ENCODE measurements at places on chromosomes 7 and 10.
A peak's percentile ranks its signal among the peaks of the same experiment; 100 is the strongest.

DNA sequence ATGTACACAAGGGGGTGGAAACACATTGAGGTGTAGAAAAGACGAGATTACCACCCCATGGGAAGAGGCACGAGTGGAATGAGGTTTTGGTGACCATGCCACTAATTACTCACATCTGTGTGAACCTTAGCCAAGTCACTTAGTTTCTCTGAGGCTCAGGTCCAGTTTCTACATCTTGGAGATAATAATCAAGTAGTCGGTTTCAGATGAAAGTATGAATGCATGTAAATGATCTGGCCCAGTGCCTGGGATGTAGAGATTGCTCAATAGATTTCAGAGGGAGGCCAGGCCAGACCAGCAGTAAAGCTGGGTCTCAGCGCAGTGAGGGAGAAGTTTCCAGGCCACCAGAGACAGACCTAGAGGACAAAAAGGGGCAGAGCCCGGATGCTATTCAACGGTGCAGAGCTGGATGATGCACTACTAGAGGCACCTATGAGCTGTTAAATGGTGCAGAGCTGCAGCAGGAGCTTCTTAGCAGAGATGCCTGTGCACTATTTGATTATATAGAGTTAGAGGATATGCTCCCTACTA is 725.1 kb downstream of the GRID1 start:
- DNase-seq, result no peak

GRCh38 chr10:44873160-44873559 is 38.0 kb upstream of the TMEM72 start:
- DNase-seq, result no peak

DNA sequence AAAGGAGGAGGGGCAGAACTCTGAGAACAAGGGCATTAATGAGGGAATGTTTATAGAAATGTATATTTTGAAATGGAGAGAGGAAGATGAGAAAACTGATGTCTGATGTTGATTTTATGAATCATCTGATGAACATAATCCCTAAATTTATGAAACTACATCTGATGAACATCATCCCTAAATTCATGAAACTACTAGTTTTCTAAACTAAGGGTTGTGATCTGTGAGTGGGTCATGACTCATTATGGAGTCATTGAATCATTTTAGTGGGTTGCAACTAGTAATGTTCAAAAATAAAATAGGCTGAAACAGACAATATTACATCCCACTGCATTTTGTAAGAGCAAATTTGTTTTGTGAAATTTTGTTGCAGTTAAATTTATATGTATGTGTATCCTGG is 442.6 kb upstream of the TEX47 start:
- no peak for DNase-seq

GRCh38 chr7:101395376-101395775 is 32.7 kb downstream of the COL26A1 start:
- DNase-seq, result no peak

- no peak for DNase-seq
Observed at GRCh38 chr10:28533186-28533564, 257 bp downstream of the WAC start.

DNA sequence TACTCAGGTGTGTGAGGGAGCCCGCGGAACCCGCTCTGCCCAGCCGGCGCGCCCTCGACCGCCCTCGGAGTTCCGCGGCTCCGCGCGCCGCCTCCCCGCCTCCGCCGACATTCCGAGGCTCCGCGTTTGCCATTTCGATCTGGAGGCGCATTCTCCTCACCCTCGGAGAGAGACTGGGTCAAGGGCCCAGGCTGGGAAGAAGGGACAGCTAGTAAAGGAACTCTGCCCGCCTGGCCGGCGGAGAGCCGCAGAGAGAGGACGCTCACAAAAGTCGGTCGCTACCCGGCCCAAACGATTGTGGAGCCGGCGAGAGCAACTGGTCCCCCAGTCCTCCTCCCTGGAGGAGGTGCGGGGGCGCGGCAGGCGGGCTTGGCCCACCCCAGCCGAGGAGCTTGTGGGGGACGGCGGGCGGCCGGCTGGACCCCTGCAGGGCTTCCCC is 74.5 kb upstream of the LEP start:
- DNase-seq, result no peak

DNA sequence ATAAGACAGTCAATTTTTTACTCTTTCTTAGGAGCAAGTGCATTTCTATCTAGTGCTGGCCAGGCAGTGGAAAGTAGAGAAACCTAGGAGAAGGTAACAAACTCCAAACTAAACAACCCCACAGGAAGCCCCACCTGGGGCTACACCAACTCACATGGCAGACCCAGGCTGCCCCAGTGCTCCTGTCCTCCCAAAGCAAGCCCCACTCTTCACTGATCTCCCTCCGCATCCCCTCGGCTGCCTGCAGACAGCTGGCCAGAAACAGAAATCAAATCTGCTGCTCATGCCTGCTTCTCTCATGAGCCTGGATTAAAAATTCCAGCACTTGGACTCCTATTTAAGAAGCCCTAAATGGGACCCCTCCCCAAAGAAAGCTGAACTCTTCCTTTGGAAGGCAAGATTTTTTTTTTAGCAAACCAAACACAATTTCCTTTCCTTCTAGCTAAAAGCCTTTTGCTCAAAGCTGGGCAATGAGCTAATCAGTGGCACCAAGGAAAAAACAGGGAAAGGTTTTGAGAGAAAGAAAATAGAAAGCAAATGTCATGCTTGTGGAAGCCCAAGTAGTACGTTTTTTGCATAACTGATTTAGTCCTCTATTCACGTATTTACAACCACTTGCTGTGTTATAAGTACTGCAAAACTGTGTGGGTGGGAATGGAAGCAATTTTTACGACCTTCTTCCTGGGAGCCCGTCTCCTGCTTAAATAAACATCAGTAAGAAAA is 10.8 kb downstream of the PDE1C start:
- DNase-seq, result no peak

DNA sequence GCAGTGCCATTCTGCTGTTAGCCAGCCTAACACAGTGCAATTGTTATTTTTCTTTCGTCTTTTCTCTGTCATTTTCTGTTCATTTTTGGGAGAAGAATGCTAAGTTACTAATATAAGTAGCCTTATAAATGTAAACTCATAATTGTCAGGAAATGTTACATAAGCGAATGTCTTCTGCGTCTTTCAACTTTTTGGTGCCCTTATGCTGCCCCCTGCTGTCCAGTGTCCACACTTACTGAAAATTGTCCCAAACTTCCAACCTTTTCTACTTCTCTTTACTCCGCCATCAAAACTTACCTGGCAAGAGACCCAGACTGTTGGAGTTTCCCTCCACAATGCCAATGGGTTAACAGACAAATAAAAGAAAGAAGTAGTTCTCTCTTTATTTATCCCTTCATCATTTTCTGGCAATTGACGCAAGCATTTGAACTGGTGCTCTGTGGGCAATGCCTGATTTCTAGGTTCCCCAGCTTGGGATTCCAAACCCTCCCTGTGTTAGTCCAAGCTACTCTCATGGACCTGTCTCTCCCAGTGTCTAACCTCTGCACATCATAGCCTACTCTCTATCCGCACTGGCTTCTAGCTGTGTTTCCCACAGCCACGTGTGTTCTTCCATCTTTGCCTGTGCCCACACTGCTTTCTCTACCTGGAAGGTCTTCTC is 21.0 kb upstream of the EPC1 start:
- DNase-seq, result peak; percentile 74

DNA sequence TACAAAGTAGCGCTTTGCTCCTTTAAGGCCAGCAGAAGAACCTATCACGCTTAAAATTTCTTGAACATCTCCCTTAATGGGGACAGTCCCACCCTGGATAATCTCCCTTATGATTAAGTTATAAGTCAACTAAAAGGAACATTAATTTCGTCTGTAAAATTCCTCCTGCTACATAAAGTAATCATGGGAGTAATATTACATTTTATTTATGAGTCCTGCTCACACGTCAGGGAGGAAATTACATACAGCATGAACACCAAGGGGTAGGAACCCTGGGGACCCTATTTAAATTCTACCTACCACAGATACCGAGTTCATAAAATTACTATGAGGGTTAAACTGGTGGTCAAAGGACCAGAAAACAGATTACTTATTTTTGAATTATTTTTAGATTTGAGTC is 926.6 kb upstream of the MBL2 start:
- DNase-seq, result no peak

DNA sequence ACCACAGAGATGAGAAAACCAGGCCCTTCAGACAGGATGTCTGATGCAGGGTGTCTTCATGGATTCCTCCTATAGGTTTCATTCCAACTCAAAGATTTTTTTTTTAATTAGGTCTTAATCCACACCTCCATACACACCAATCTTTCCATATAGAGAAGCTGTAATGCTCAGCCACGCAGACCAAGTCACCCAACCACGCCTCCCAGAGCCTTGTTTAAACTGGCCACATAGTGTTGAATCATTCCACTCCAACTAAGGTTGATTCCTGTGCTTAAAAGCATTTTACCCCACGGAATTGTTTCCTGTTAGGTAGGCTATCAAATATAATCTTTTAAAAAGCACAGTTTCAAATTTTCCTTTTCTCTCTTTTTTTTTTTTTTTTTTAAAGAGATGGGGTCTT is 153.6 kb downstream of the TYW1B start:
- DNase-seq, result no peak

- DNase-seq, result no peak
Observed at GRCh38 chr10:75894761-75895160, 463.3 kb downstream of the LRMDA start.

GRCh38 chr10:99965700-99966099 is 44.0 kb downstream of the DNMBP start:
- DNase-seq, result no peak

- no peak for DNase-seq
Observed at GRCh38 chr7:148727501-148728278, 29.0 kb downstream of the CUL1 start.

- no peak for DNase-seq
Observed at GRCh38 chr7:27224983-27225934, 17.3 kb upstream of the EVX1 start.

DNA sequence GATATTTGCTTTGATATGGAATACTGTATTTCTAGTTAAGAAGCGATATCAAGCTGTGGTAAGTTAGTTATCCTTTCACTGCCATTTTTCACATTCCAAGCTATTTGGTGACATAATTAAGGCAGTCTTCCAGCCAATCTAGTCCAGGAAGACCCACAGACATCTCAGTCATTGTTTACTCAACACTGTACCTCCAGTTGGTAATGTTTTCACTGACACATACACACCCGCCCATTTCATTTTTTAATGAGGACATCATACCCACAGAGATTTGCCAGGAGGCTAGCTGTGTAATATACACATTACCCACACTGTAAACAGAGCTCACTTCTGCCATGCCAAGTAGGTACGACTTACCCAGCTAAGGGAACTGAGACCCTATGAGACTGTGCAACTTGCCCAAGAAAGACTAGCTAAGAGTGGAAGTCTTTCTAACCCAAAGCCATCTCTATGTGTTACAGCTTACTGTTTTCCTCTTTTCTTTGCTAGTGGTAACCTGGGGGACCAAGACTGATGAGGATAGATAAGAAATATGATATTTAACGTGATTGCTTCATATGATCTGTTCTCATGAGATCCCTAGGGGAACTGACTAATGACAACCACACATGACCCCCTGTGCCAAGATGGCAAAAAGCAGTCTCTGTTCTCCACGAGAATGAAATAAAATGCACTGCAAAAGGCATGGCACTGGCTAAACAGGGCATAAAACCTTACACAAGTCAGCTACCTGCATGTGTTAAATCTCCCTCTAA is 179.0 kb downstream of the DGKI start:
- DNase-seq, result no peak

GRCh38 chr7:94579470-94579869 is 69.9 kb downstream of the CASD1 start:
- DNase-seq, result no peak

GRCh38 chr10:97506199-97506991 is 7.7 kb downstream of the UBTD1 start:
- DNase-seq, result no peak

GRCh38 chr7:23184709-23185359 is 3.0 kb downstream of the NUP42 start:
- DNase-seq, result no peak

- no peak for DNase-seq
Observed at GRCh38 chr7:94008537-94008936, 4.4 kb upstream of the BET1 start.

DNA sequence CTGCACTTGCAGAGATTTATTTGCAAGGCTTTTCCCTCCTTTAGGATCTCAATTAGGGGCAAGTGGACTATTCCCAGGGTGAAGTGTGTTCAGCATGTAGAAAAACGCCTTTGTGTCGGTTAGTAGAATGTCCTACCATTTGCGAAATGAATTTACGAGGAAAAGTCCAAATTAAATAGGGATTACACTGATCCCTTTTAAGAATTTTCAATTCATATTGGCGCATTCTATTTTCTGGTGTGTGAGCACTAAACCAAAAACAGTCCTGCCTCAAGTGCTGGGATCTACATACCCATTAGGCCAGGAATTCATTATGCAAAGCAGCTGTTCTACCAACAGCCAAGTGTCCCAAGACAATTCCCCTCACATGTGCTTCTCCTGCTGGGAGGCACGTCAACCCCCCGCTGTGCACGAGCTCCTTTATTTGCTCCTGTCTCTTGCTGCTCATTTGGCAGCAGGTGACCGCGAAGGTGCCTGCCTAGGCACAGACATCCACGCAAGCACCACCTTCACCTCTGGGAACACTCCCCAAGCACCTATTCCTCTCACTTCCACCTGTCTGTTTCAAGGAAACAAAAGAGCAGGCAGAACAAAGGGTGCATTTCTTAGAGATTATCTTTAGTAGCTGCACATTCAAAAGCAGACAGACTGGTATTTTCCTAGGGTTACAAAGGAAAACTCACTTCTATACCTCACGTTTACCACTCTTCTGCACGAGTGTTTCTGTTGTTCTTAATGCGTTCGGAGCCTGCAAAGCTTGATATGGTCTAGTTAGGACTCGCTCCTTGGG is 134.6 kb upstream of the FGFR2 start:
- no peak for DNase-seq

DNA sequence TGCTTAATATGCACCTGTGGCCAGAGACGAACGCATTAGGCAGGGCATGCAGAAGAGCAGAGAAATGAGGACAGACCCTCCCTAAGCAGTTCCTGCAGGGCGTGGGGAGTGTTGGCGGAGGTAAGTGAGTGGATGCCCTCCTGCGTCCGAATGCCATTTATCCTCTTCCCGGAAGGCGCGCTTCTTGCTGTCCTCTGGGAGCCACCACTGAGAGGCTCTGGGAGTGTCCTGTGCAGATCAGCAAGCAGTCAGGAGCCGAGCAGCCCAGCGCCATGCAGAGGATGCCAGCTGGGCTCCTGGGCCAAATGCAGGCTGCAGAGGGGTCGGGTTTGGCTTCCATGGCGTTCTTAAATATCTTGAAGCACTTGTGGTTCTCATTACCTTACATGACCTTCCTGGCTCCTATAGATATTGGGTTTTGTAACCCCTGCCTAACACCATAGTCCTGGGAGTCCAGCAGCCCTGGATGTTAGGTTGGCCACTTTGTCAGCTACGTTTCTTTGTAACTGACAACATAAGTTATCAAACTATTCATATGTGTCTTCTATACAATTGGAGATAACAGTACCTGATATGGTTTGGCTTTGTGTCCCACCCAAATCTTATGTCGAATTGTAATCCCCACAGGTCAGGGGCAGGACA is 30.0 kb upstream of the SLIT1 start:
- DNase-seq, result no peak

DNA sequence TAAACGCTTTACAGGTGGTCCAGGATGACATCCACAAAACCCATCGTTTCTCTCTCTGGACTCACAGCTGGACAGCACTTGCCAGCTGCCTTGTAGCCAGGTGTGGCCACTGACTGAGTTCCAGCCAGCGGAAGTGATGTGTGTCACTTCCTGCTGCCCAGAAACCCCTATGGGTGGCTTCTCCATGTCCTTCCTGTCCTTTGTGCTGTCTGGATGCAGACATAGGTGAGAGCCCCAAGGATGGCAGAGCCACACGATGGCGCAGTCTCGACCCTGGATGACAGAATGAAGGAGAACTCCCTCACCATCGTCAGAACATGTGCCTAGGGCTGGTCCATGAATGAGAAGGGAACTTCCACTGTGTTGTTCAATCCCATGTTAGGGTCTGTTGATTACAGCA is 22.1 kb downstream of the NMT2 start:
- no peak for DNase-seq
